ENCODE measurements at places on chromosomes 7 and 10.
A peak's percentile ranks its signal among the peaks of the same experiment; 100 is the strongest.

DNA sequence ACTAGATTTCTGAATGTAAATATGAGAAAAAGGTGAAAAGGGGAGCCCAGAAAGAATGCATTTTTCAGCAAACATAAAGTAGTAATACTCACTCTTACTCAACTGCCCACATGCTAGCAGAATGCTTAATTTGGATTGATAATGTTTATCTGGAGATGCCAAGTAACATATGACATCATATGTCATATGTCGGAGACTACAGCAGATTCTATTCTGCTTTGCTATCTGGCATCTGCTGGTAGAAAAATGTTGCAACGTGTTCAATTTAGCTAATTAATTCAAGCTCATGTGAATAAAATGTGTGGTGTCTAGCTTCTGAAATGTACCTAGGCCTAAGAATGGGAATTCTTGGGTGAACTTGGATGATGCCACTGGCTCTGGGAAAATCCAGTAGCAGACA is 4.5 kb downstream of the BBIP1 start:
- no peak for DNase-seq

DNA sequence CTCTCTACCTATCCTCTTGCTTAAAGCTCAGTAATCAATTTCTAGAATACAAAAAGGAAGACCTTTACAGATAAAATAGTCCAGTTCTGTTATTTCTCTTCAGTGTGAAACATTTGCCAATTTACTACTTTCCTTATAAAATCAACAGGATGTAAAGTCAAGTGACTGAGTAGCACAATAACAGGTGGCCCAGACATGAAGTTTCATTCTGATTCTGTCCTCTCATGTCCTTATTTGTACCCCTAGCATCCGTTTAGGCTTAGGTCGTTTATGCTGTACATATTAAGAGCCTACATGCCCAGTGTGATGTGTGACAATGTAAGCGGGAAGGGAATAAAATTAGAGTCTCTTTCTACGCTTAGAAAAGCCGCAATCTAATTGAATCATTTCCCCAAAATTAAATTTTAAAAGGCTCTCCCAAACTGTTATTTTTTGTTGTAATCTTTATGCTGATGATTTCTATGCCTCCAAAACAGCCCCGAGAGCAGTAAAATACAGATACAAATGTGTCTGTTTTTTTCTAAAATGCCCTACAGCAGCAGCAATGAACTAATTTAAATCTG is 29.1 kb downstream of the EPC1 start:
- no peak for DNase-seq

DNA sequence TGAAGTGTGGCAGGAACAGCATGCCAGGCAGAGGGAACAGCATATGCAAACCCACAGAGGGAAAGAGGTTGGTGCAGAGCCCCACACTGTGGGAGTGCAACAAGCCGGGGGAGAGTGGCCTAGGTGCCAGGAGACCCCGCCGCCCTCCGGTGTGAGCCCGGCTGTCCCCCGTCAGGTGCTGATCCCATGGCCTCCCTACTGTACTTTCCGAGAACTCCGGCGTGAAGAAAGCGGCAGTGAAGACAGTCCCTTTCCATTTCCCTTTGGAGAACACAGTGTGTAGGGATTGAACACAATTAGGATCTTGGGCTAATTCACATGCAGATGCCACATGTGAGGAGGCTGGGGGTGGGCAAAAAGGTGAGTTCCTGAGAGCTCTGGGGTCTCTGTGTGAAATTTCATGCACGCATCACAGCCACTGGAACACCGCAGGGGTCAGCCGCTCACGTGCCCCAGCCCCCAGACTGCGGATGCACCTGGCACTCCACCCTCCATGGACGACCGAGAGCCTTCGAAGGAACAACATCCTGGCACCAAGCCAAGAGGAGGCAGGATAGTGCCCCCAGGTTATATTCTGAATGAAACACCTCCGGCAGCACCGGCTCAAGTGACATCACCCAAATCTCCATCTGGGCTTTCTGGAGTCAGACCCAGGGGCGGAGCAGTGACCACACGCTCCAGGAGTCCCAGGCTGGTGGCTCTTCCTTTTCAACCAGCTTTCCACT is 82.1 kb upstream of the PPP2R2D start:
- no peak for DNase-seq

DNA sequence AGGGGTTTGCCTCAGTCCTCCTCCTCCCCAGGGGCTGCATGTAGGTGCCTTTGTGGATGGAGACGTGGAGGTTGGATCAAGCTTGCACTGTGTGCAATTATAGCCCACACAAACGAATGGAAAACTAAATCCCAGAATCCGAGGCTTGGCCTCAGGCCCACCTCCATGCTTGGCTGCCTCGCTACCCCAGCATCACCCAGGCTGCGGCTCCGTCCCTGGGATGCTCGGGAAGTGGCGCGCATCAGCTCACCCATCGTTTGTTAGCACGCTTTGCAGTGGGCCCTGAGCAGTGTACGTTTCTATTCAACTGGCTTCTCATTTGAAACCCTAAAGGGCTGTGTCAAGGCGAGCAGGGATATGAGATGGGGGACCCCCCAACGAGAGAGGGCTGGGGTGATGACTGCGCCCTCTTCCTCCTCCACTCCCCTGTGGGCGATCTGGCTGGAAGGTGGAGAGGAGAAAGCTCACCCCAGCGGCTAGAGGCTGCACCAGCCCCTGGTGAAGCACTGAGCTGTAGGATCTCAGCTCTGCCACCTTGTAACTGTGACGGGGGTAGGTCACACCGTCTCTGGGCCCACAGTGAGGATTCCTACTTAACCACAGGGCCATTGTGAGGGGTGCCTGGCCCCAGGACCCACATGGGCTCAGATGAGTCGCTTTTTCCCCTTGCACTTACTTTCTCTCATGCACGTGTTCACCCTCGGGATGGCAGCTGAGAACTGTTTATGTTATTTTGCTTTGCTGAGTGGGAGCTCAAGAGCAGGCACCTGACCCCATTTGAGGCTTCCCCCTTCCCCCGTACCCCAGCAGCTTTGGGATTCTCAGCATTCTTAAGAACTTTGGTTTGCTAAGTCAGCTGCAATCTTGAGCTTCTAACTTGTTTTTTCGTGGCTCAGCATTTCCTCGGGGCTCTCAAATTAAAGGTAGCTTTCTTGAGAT is 12.7 kb upstream of the BTBD16 start:
- no peak for DNase-seq

GRCh38 chr7:98354511-98355249 is 46.2 kb downstream of the BAIAP2L1 start:
- no peak for DNase-seq

- DNase-seq, result no peak
Measured at GRCh38 chr7:187227-187927, 5.0 kb upstream of the FAM20C start.

DNA sequence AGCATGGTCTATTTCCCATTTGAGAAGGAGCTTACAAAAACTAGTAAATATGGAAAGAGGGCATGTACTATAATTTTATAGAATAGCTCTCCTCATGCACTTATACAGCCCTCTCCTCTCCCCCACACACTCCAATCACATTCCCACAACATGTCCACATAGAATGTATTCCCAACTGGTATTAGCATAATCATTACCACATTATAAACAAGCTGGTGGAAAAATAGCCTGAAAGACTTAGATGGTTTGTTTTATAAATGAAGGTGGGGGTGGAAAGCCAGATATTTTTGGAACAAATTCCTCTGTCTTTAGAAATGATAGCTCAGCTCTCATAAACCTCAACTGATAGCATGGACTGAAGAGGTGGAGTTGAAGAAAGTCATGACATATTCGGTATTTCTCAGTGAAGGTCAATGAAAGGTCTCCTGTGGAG is 410.1 kb downstream of the SUGCT start:
- DNase-seq, result no peak

GRCh38 chr7:29139191-29139590 is 7.1 kb downstream of the CPVL start:
- no peak for DNase-seq

DNA sequence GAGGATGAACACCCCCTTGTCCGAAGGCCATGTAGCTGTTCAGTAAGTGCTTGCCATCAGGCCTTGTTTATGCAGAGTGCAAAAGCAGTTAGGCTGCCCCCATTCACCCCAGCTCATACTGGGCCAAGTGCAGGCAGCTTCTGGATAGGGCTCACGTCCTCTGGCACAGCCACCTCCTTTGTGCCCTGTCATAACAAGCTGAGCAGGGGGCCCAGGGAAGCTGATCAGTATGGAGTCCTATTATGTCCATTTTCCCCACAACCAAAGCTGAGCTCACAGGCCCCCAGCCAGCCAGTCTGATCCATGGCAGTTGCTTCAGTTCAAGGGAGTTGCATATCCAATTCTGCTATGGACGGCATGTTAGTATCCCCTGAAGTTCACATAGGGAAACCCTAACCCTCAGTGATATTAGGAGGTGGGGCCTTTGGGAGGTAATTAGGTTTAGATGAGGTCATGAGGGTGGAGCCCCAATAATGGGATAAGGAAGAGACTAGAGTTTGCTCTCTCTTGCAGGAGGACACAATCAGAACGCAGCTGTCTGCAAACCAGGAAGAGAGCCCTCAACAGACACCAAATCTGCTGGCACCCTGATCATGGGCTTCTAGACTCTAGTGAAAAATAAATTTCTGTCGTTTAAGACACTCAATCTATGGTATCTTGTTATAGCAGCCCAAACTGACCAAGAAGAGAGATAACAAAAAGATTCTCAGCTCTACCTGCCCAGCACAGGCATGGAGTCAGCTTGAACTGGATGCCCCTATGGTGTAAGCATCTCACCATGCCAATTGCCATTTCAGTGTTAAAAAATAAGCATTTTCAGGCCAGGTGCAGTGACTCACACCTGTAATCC is 155.9 kb downstream of the FGFR2 start:
- no peak for DNase-seq

- peak; percentile 52 for DNase-seq
Measured at GRCh38 chr10:27620430-27621397, 116.6 kb downstream of the RAB18 start.

- peak; percentile 22 for DNase-seq
Measured at GRCh38 chr7:20219446-20220292, 2.5 kb upstream of the MACC1 start.

DNA sequence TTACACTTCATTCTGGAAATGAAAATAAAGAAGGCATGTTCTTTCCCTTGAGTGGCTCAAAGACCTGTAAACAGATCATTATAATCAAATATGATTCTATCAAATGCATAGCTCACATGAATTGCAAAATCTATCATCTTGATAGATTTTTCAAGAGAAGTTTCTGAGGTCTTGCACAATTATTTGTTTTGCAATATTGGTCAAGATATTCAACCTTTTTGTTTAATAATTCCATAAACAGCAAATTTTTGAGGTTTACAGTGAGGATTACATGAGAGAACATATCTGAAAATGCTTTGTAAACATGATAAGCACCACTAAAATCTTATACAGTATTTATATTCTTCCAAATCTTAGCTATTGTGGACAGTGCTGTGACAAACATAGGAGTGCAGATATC is 160.8 kb downstream of the HDAC9 start:
- no peak for DNase-seq

GRCh38 chr10:129875993-129876726 is 87.9 kb downstream of the EBF3 start:
- DNase-seq, result no peak

- no peak for DNase-seq
Measured at GRCh38 chr7:80106498-80107113, 28.0 kb upstream of the GNAI1 start.

GRCh38 chr7:146788008-146788407 is 671.4 kb downstream of the CNTNAP2 start:
- no peak for DNase-seq

DNA sequence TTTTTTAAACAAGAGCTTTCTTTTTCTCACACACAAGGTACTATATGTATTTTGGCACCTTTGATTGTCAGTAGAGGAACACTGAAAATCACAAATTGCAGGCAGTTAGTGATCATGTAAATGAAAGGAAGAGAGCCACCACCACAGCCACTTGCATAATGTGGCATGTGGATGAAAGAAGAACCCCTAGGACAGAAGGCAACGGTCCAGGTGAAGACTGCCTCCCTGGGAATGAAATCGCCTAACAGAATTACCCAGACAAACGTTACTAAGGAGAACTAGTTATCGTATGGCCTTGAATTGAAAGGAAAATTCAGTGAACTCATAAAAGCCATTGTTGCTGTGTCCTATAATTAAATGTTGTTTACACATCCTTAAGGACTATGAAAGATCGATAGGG is 41.2 kb upstream of the PTPRZ1 start:
- DNase-seq, result no peak

GRCh38 chr7:32126843-32127242 is 56.6 kb upstream of the PDE1C start:
- no peak for DNase-seq

- no peak for DNase-seq
Measured at GRCh38 chr10:48416584-48417232, 110.2 kb downstream of the MAPK8 start.

DNA sequence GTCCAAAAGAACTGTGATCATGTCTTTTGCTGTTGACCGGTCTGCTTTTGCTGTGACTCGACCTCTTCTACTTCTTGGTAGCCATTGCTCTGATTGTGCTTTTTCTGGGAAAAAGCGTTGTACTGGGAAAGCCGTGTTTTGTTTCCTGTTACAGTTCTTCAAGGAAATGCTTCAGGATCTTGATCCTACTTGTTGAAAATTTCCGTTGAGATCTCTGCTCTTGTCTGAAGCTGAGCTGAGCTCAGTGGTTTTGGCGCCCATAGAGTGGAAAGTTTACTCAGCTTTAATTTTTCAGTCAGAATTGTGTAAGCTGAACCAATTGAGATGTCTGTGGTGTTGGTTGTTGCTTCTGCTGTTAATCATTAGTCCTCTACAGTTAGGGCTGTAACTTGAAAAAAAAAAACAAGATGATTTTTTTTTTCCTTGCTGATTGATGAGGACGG is 302.2 kb downstream of the CCDC3 start:
- DNase-seq, result no peak

DNA sequence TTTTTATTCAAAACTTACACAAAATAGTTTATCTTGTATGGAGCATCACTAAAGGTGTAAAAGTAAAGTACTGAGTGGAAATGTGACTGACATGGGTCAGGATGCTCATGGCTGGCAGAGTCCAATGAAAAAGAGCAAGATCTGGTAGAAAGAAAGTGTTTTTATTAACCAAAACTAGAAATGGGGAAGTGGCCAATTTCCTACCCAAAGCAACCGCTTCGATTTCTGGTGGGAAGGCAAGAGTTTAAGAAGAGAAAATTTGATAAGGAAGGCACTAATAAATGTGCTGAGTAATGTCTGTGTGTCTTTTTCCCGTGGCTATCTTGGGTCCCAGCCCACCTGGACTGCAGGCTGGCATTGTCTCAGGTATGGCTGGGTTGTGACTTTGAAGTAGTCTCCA is 277.7 kb downstream of the ANKRD7 start:
- no peak for DNase-seq

DNA sequence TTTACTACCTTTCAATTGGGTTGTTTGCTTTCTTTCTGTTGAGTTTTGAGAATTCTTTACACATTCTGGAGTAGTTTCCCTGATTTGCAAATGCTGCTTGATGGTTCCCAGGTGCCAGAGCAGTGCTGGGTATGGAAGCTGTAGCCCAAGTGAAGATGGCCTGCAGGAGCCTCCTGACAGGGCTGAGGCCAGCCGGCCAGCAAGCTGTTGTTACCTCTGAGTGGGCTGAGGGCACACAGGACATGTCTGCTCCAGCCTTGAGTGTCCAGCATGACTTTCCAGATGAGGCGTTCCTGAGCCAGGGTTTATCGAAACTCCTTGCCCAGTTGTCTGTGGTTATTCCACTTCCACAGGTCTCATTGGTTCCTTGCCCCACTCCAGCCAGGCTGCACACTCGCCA is 164.6 kb upstream of the TNS3 start:
- DNase-seq, result no peak

Measured in uterus (tissue), 4 donors.